ENCODE measurements at places on chromosomes 12 and 14.

- no peak for DNase-seq
Measured at GRCh38 chr12:15806826-15807225, 17.6 kb upstream of the EPS8 start.

DNA sequence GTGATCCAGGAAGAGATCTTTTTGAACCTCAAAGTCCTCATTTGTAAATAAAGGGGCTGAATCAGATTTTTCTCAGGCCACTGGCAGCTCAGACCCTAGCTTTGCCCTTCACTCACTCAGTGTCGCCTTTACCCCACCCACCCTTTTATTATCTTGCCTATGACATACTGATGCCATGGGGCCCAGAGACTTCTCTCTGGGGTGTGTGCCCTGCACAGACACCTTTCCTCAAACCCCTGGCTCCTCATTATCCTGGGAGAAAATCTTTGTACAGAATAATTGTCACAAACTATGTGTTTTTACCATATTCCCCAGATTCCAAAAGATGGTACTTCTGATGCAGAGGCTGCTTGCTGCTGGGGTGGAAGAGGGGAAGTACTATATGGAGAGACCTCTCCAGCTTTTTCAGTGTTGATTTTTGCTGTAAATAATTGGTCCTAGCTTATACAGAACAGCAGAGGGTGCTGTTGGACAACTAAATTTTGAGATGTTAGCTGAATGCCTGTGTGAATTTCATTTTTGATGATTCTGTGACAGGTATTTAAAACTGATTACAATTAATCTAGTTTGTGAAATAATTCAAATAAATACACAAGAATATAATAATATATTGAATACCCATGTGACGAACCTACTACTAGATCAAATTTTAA, 53.9 kb upstream of the DCD start:
- DNase-seq = peak; percentile 58

GRCh38 chr14:98227000-98227726, 1044.8 kb downstream of the BCL11B start:
- DNase-seq = no peak

- peak; percentile 22 for DNase-seq
Measured at GRCh38 chr12:53289891-53290290, 5.5 kb upstream of the PFDN5 start.

DNA sequence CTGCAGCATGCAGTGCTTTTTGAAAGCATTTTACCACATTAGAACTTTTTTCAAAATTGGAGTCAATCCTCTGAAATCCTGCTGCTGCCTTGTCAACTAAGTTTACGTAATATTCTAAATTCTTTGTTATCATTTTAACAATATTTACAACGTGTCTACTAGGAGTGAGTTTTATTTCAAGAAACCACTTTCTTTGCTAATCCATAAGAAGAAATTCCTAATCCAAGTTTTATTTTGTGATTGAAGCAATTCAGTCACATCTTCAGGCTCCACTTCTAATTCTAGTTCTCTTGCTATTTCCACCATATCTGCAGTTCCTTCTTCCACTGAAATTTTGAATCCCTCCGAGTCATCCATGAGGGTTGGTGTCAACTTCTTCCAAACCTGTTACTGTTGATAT, 25.4 kb downstream of the PRORP start:
- DNase-seq = no peak

DNA sequence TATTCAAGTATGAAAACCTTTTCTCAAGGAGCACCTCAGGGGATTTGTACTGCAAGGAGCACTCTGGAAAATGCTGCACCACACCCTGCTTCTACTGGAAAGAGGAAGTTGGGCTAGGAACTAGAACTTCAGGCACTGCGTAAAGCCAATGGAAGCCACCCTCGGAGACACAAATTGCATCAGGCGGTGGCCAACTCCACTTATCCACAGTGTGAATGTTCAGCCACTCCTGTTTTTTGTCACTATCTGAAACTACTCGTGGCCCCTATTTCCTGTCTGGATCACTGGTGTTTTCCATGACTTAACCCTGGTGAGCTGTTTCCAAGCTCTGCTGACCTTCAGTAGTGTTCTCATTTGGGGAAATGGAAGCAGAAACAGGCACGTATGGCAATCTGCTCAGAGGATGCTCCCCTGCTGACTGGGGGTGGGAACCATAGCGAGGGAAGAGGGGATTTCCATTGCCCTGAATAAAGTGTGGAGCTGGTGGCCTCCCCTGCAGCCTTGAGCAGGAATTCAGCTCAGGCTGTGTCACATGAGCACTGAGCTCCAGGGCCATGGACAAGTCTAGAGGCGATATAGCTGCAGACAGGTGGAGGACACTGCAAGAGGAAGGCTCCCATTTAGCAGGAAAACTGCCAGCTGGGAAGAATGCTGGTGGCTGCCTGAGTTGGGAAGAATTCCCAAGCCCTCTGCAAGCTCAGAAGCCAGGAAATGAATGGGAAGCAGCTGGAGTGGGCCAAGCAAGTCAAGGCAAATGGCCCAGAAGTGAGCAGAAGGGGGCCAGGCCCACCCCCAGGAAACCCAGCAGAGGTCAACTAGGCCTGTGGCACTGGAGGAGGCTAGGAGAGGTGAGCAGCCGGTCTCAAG, 50.5 kb upstream of the RAP1B start:
- DNase-seq = peak; percentile 39

DNA sequence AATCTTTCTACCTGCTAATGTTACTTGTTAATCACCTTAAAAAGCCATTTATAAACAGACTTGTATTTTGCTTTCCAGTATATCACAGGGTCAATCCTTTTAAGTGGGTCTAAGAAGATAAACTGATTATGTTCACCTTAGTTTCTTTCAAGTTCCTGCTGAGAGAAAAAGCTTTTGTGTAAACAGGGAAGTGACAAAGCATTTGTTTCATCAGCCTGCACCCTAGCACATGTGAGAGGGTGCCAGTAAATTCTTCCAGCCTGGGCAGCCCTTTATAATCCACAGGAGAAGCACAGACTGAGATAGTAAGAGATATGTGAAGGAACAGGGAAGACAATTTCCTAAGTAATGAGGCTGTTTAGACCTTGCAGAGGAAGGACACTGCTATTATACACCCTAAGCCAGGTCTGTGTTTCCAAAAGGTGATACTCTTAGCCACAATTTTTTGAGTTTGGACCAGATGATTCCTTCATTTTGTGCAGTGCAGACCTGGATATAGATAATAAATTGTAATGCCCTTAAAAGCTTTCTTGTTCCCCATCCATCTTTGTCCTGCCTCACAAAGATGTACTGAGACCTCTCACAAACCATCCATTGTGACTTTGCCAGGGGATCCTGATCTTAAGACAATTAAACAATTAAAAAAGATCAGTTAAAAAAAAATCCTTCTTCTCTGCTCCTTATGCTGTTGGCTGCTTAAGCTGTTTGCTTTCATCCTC, 150.7 kb downstream of the KTN1 start:
- no peak for DNase-seq

DNA sequence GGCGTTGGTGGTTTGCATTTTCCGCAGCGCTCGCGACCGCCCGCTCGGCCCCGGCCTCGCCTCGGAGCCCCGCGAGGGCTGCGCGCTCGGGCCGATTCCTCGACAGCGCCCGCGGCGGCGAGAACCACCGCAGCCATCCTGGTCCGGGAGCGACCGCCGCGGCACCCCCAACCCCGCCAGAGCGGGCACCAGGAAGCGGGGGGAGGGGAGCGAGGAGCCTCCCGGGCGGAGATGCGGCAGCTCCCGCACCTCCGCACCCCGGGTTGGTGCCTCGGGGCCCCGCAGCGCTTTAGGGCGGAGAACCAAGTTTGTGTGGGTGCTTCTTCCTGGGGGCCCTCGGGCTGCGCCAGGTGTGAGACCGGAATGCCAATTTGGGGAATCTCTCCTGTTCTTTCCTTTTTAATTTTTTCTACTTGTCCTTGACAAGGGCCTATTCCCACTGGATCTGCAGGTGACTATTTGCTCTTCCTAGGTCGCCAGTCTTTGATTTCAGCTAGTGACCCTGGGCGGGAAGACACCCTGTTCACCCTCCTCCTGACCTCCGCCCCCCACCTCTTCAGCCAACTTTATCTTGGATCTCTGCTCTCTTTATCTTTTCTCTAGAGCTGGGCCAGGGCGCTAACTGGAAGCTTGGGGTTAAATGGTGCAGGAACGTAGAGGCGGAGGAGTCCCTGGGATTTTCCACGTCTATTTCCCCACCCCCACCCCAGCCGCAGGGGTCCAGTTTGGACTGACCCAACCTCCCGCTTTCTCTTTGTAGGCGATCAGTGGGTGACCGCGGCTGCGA, at the start of gene SOCS2:
TSS of gene SOCS2 (plus strand) at position 751 of the 787 bp plus-strand sequence. CDS start 223 bp downstream, outside the sequence.
- DNase-seq = peak; percentile 36

DNA sequence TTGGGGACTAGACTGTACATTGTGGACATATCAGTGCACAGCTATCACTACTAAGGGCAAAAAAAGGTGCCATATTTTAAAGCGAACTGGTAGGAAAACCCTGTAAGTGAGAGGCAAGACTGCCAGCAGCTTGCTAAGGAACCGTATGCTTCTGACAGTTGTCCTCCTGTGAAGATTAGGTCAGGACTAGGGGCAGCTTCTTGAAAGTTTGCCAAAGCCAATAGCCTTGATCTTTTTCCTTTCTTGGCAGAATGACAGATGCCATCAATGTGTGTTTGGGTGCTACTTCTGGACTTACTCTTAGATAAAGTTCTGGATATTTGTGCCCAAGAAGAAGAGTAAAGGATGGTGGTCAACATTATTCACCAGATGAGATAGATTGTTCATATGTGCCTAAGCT, 7.4 kb downstream of the DAAM1 start:
- DNase-seq = no peak

GRCh38 chr14:60327447-60328331, 78.7 kb downstream of the PPM1A start:
- DNase-seq = peak; percentile 30

- peak; percentile 95 for DNase-seq
Measured at GRCh38 chr12:7092229-7092985, at the start of gene C1R. C1R (minus strand) TSS chr12:7092445; CDS start chr12:7092388, 57 bp downstream.

- peak; percentile 37 for DNase-seq
Measured at GRCh38 chr12:51954561-51955361, 3.3 kb downstream of the ACVR1B start.

DNA sequence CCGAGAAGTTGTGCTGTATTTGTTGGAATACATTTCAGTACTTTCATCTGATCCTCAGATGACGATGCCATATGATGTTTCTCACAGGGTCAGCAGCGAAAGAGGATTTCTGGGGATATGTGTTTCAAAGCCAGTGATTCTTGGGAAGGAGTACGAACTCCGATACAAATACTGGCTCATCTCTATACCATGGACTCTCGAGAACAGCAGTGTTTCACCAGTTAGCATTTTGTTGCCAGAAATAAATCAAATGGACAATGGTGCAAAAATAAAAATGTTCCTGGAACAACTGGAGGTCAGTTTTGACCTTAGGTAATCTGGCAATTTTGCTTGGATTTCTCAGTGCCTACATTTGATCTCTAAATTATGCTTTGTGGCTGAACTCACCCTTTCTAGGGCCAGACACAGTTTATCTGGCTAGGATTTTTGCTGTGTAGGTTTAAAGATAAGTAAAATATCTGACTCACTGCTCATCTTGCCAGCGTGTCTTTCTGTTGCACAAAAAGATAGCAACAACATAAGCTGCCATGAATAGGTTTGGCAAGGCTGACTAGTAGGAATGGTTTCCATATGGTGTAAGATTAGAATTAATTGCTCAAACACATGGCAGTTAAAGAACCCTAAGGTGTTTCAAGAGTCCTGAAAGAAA, 11.0 kb upstream of the MGP start:
- DNase-seq = peak; percentile 80

- DNase-seq = no peak
Measured at GRCh38 chr12:124745465-124745890, 118.2 kb downstream of the SCARB1 start.

GRCh38 chr14:38999949-39000348, 103.1 kb downstream of the SEC23A start:
- no peak for DNase-seq

- no peak for DNase-seq
Measured at GRCh38 chr14:35045798-35046047, 349 bp upstream of the FAM177A1 start.

GRCh38 chr12:61993734-61994345, 266.4 kb upstream of the USP15 start:
- peak; percentile 25 for DNase-seq

DNA sequence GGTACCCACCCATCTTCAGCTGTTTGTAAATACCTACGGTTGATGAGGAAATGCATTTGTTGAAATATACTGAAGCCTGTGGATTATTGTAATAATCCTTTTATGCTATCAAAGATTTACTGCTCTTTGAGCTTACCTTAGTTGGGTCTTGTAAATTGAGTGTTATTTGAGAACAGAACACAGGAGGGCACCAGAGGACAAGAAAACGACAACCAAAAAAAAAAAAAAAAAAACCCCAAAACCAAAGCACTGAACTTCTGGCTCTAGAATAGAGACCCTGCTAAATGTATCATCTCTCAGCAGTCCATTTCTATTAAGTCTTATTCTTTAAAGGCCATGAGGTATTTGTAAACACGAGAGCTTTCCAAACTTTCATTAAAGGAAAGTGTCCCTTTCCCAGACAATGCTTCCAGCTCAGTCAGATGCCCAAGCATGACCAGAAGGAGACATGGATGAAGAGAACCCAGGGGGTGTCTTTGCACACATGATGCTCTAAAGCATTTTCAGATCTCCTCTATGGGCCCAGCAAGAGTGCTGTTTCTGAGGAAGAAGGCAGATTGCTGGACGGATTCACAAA, 763.9 kb downstream of the NRXN3 start:
- DNase-seq = peak; percentile 28
